ENCODE measurements at places on chromosomes 3 and 15.

- no peak for DNase-seq
Measured at GRCh38 chr15:95603802-95604201, 726.7 kb upstream of the NR2F2 start.

- DNase-seq: no peak
Measured at GRCh38 chr3:67661089-67661488, 6.7 kb upstream of the SUCLG2 start.

GRCh38 chr3:101011136-101011535, 17.9 kb upstream of the ABI3BP start:
- peak; percentile 61 for DNase-seq

DNA sequence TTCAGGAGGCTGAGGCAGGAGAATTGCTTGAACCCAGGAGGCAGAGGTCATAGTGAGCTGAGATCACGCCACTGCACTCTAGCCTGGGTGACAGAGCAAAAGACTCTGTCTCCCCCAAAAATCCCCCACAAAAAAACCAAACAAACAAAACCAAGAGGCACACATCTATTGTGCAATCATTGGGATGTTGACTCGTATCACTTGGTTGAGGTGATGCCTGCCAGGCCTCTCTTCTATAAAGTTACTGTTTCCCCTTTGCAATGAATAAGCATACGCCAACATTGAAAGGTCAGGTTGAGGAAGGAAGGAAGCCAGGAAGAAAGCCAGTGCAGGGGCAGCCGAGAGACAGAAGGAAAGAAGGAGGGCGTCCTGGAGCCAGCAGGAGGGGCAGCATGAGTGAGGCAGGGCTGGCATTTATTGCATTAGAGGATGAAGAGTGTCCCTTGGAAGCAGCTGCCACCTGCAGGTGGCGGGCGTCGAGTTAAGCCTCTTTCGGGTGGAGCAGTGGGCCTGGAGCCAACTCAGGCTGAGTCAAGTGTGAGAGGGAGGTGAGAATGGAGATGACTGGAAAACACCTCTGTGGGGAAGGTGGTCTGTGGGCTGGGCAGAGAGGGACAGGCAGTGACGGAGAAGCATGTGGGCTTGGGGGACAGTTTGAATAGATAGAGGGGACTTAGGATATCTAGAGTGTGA, 8.3 kb upstream of the CSPG4 start:
- peak; percentile 71 for DNase-seq

DNA sequence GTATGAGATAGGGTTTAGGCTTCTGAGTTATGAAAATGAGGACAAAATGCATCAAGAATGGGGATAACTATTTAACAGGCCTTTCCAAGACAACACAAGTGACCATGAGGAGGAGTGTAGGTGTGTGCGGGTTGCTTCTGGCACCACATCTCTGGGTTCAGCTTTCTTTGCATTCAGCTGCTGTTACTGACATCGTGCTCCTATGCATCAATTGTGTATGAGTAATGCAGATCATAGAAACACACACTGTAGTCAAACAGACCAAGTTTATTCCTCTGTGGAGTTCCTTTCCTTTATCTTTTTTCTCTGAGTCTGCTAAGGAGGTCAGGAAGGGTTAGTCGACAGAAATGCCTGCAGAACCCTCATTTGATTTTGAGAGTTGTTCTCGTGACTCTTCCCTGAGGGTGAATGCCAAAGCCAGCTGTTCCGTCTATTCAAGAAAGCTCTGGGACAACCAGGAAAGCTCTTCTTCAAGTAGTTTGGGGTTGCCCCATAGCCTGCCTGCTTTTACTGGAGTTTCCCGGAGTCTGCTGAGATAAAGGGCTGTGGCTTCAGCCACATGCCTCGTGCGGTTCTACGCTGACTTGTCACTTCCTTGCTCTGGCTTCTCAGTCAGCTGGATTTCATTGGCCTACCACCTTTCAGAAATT, 136.7 kb upstream of the TLE3 start:
- DNase-seq: peak; percentile 99

DNA sequence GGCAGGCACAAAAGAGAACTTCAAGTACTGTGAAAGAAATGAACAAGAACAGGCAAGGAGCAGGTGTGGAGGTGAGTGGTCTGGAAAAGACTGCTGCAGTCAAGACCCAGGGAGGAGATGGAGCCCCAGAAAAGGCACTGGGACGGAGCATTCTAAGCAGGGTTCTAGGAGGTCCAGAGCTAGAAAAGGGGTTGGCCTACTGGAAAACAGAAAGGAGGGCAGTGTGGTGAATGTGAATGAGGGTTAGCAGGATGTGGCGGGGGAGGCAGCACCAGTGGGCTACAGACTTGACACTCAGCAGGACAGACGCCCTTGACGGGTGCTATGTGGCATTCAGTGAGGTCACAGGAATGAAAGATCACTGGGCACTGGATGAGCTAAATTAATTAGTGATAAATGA, 75.7 kb downstream of the SENP2 start:
- no peak for DNase-seq

All from RPMI7951 (cell line).